ENCODE measurements at places on chromosomes 12 and 14.

DNA sequence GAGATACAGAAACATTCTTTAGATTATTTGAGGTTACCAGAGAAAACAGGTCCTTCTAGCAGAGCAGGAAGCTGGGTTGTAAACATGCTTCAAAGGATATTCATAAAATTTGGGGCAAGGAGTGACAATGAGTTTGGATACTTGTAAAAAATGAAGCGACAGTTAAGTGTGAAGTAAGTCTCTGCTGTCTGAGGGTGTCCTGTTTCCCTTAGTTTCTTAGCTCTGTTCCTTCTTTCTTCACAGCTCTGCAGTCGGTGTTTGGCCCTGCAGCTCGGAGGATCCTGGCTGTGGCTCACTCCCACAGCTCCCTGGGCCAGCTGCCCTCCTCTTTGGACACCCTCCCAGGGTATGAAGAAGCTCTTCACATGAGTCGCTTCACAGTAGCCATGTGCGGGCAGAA, 10.8 kb downstream of the TMEM52B start:
- DNase-seq = no peak

- DNase-seq = no peak
These were observed 84.6 kb downstream of the TXNDC16 start for GRCh38 chr14:52467515-52468266.

DNA sequence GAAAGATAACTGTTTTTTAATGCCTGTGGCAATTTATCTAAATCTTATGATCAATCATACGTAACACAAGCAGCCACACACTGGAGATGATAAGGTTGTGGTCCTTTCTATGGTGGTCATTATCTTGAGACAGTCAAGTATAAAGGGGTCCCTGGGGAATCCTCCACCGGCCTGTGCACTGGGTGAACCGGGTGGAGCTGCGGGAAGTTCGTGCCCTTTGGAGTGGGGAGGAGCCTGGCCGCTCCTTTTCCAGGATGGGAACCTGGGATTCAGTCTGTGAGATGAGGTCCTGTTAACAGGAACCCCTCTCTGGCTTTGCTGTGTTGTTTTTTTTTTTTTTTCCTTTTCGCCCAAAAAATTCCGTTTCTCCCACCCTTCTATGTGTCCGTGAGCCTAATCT, 167.5 kb upstream of the RPL10L start:
- no peak for DNase-seq

- no peak for DNase-seq
These were observed 35.1 kb upstream of the RPL10L start for GRCh38 chr14:46686652-46687051.

GRCh38 chr12:121717041-121717699, 4.6 kb downstream of the TMEM120B start:
- peak; percentile 79 for DNase-seq

- DNase-seq = no peak
These were observed 70.7 kb downstream of the TTC8 start for GRCh38 chr14:88895116-88895515.

- no peak for DNase-seq
These were observed 7.8 kb downstream of the C1RL start for GRCh38 chr12:7101047-7101693.

Data from stromal cell of bone marrow (primary cell).